Esophagus squamous epithelium (tissue), 5 donors: ENCODE measurements at places on chromosomes 1 and 21. TPM values are rescaled to one million over a fixed set of nuclear protein-coding genes. Genes with fewer than 3 reads are reported as not detected.

Gene RNPC3
- 34.7 TPM for total RNA-seq

- H3K4me3 ChIP-seq, result peak overlapping the region; percentile 82
- peaks cover 60% of the 10 kb centered on the region for H3K4me1 ChIP-seq
- DNase-seq, result no peak
- peak overlapping the region; percentile 93 for H3K27ac ChIP-seq
These were observed 282 bp upstream of the SOD1 start for GRCh38 chr21:31659286-31659535.

Gene OR6N1
- total RNA-seq, result not detected

Gene SLAMF9
- not detected for total RNA-seq

DNA sequence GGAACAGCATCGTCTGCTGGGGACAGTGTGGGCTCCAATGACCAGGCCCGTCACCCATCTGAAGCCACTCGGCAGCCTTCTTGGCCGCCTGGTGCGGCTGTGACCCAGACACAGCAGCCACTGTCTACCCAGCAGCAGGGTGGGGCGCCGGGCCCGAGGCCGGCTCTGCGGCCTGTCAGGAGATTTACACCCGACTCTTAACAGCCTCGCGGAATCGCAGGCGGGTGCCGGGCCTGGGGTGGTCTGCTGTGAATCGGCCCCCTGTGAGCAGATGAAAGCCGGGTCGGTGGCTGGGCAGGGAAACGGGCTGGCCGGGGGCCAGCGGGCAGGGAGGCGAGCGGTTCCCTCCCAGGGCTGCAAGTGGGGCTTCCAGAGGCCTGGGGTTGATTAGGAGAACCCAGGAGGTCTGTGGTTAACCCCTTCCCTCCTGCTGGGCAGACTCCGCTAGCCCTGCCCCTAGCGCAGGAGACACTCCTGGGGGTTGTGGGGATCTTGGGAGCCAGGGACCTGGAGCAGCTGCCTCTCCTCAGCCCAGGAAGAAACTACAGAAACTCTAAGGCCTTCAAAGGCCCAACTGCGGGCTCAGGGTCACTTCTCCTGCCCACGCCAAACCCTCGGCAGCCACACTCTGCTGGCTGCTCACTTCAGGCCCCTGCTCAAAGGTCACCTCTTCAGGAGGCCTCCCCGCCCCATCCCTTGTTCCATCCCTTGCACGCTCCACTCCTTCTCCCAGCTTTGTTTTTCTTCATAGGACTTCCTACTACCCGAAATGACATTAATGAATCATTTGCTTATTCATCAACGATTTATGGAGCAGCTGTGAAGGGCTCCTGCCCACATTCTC lies 15.6 kb downstream of the RUNX3 start:
- H3K27me3 ChIP-seq, result no peaks in the 10 kb centered on the region
- H3K4me3 ChIP-seq, result no peak overlapping the region
- no peak for DNase-seq
- no peaks in the 10 kb centered on the region for H3K36me3 ChIP-seq
